ENCODE measurements at places on chromosomes 3 and 15.

- DNase-seq: no peak
Measured at GRCh38 chr15:100705065-100705464, 102.7 kb downstream of the ASB7 start.

- DNase-seq: peak; percentile 52
Measured at GRCh38 chr3:178479860-178480259, 56.4 kb upstream of the KCNMB2 start.

DNA sequence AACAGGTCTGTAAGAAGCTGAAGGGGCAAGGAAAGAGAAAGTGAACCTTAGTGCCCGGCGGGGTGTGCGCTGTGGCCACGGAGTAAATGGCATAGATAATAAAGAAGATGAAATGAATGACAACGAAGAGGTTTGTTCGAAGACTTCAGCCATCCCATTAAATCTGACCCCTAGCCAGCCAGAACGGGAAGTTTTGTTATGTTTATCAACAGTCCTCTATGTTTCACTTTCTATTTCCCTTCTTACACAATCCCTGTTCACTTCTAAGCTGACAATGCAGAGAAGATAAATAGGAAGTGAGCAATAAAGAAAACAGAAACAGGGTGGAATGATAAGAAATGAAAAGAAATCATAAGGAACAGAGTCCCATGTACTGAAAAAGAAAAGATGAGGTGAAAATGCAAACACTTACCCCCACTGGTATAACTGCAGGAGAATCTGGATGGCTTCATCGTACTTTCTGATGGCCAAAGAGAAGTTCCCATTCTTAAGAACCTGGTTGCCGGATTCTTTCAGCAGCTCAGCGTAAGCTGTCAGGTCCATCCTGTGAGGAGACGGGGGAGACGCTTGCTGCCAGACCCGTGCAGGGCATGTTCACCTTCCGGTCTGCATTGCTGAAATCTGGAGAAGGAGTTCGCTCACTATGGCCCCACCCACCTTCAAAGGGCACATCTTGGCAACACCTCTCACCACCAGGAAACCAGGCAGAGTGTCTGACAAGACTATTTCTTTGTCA, 36.8 kb downstream of the TRANK1 start:
- no peak for DNase-seq

- peak; percentile 88 for DNase-seq
Measured at GRCh38 chr15:75450307-75451201, 936 bp downstream of the SIN3A start.

GRCh38 chr3:36525115-36525801, 145.0 kb downstream of the STAC start:
- no peak for DNase-seq

DNA sequence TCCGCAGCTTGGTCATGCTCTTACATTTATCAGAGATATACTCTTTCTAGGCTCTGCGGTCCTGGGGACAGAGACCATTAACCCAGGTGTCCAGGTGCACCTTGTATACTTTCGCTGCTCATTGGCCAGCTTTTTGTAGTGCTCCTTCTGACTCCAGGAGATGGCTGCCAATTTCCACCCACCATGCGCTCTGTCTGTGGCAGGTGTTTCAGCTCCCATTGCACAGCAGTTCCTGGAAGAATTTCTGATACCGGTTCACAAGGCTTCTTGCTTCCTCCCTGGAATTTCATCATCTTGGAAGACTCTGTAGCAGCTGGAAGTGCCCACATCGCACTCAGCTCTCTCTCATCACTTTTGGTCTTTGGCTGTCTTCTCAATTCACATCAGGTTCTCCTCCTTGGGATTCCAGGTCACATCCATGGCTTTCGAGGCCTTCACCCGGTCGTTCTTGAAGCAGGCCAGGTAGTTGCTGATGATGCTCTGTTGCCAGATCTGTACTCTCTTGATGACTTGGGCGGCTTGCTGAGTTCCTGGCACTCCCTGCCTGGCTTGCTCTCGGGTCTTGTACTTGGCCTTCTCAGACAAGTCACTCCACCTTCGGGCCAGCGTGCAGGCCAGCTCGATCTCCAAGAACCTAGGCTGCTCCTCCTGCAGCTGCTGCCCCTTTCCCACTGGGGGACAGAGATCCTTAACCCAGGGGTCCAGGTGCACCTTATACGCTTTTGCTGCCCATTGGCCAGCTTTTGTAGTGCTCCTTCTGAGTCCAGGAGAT, 41.1 kb upstream of the ARL8B start:
- no peak for DNase-seq

- no peak for DNase-seq
Measured at GRCh38 chr3:53051929-53052328, 6.1 kb upstream of the SFMBT1 start.

- no peak for DNase-seq
Measured at GRCh38 chr3:151875759-151876158, 2.3 kb downstream of the SUCNR1 start.

GRCh38 chr15:58669108-58669507, 80.4 kb downstream of the ADAM10 start:
- DNase-seq: peak; percentile 29

DNA sequence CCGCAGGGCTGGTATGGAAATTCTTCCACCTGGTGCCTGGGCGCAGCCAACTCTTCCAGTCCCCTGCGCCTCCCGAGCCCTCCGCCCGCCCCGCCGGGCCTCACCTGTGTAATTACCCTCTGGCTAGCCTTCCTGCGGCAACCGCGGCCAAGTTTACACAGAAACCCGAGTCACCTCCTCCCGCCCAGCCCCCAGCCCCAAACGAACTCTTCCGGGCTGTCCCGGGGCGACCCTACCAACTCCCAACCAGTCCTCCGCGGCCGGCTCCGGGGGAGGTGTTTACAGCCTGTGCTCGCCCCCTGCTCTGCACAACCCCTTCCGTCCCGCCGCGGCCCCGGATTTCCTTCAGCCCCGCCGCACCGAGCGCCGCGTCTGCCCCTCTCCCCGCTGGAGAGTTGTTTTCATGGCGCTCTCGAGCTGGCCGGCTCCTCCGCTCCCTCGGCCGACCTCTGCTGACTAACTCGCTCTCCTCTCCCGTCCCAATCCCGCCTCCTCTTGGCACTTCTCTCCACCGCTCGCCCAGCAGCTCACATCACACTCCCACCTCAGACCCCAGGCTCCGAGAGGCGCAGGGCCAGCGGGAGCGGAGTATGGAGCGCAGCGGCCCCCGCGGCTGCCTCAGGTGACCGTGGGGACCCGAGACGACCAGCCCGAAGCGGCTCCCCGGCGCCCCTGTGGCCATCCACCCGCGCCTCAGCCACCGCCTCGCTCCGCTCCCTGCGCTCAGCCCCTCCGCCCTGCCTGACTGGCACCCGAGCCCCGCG, 538 bp downstream of the ATOSA start:
- peak; percentile 50 for DNase-seq

DNA sequence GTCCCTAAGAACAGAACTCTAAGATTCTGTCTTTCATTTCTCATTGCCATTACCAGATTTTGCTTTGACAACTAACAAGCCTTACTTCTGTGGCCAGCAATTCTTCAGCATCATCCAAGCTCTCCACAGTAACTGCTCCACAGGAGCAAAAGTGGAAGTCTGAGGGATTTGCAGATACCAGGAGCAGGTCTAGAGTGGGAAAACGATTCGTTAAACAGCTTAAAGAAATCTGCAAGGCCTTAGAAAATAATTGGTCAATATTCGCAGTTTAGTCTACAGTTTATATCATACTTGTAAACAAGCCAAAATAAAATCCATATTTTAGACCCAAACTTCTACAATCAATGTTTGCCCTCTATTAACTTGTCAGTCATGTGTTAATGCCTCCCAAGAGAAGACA, 24.1 kb downstream of the MYH15 start:
- no peak for DNase-seq

- no peak for DNase-seq
Measured at GRCh38 chr3:134815519-134815918, 20.5 kb downstream of the EPHB1 start.

DNA sequence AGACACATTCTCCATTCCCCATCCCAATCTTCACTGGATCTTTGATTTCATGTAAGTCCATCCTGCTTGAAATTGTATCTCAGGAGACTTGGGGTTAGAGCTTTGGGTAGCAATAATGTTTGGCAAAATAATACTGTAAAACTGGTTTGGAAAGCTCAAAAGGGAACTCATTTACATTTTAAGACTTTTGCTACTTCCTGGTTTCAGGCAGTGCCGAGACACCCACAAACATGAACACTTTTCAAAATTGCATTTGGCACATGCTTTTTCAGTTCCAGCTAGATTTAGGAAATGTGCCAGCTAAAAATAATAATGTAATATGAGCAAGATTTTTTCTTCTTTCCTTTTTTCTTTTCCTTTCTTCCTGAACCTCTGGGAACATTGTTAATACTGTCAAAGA, 145.7 kb upstream of the CBLB start:
- no peak for DNase-seq

All from NCI-H1105 treated with DMSO at 0.1 percent for 48 hours (cell line).